ENCODE measurements at places on chromosomes 2 and 18.

DNA sequence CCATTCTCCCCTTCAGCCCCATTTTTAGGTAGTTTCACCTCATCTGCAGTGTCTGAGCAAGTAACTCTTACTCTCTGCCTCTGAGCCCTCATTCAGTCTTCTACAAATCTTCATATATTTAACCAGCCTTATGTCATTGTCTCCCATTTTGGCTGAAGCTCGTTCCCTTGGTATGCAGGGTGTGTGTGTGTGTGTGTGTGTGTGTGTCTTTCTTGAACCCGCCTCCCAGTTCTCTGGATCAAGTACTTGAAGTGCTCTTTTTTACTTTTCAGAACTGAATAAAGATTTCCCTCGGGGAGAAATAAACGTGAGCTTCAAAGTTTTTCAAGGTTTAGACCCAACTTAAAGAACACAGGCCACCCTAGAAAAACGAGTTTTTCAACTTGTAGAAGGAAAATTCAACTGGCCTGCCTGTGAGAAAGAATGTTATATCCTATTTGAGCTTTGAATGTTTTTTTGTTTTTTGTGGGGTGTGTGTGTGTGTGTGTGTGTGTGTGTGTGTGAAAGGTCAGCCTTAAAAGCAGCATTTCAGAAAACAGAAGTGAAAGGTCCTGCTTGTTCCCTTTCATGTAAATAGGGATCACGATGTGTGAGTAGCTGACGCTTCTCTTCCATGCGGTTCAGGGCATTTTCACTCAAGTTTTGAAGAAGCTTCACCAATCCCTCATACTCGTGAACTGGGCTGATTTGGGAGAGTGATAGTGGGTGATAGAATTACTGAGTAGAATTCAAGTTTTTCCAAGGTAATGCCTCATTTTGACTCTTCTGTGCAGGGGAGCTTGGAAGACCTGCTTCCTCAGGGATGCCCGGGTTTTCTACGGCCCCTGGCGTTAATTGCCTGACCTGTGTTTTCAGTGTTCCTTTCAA lies 50.6 kb upstream of the EML6 start:
- no peak for DNase-seq

DNA sequence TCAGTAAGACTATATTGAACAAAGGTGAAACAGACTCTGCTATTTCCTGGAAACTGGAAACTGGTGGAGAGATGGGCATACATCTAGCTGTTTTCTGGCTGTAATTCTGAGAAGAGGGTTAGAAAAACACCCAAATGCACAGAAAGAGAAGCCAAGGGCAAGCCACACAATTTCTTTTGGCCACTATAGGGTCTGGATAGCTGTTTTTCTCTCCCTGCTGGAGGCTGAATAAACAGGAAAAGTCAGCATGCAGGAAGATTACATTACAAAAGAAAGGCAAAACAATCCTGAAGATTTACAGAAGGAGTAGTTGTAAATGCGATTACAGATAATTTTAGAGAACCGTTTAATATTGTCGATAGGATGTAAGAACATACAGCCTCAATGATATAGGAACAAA lies 186.2 kb upstream of the REG3G start:
- DNase-seq = no peak

GRCh38 chr18:13370995-13371625 lies 152.6 kb downstream of the LDLRAD4 start:
- no peak for DNase-seq

- DNase-seq = no peak
Measured at GRCh38 chr18:63539904-63540510, 2.2 kb upstream of the SERPINB12 start.

- DNase-seq = no peak
Measured at GRCh38 chr2:86186431-86186830, 8.8 kb downstream of the IMMT start.

DNA sequence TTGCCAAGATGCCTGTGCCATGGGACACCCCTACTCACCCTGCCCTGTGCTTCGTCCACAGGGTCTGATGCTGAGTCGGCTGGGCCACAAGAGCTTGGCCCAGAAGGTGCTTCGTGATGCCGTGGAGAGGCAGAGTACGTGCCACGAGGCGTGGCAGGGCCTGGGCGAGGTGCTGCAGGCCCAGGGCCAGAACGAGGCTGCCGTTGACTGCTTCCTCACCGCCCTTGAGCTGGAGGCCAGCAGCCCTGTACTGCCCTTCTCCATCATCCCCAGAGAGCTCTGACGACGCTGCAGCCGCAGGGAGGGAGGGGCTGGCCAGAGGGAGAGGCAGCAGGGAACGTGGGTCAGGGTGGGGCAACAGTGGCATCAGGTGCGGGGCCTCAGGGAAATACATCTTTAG lies 81.5 kb downstream of the STPG4 start:
- DNase-seq = no peak

DNA sequence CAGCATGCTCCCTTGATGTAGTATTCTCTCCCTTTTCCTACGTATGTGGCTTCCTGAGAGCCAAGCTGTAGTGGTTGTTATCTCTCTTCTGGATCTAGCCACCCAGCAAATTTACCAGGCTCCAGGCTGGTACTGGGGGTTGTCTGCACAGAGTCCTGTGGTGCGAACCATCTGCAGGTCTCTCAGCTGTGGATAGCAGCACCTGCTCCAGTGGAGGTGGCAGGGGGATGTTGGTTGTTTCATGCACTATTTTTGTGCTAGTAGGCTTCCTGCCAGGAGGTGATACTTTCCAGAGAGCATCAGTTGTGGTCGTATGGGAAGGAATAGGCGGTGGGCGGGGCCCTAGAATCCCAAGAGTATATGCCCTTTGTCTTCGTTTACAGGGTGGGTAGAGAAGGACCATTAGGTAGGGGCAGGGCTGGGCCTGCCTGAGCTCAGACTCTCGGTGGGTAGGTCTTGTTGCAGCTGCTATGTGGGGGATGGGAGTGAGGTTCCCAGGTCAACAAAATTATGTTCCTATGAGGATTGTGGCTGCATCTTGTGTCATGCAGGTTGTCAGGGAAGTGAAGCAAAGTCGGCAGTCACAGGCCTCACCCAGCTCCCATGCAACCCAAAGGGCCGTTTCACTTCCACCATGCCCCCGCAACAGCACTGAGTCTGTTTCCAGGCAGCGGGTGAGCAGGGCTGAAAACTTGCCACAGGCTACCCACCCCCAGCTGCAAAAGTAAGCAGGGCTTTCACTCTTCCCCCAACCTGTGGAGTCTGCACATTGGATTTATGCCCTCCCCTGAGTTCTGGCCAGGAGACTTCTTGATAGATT lies 1139.5 kb downstream of the BCL11A start:
- peak; percentile 97 for DNase-seq

DNA sequence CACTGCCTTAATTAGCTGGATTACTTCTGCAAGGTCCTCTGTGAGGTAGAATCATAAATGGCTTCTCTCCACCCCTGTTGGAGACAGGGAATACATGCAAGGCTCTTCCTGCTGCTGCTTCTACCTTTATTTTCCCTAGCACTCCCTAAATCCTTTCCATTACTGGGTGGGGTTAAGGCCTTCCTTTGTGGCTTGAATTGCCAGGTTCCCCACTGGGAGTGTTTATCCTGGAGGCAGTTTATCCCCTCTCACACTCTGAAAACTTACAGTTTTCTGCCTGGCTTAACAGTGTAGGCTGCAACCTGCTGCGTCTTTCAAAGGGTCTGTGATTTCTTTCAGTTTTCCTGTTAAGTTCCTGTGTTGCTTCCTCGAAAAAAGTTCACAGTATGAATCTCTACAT lies 1062.3 kb upstream of the CRIM1 start:
- DNase-seq = no peak

DNA sequence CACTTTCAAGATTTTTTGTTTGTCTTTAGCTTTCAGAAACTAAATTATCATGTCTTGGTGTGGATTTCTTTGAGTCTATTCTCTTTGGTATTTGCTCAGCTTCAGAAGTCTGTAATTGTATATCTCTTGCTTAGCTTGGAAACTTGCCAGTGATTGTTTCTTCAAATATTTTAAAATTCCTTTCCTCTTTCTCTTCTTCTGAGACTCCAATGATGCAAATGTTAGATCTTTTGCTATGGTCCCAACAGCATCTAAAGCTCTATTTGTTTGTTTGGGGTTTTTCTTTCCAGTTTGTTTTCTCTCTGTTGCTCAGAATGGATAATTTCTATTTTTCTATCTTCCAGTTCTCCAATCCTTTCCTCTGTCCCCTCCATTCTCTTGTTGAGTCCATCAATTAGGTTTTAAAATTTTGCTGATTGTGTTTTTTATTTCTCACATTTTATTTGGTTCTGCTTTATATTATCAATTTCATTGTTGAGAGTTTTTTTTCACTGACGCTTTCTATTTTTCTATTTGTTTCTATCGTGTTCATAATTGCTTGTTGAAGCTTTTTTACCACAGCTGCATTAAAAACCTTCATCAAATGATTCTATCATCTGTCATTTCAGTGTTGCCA lies 81.5 kb upstream of the DAPL1 start:
- DNase-seq = no peak

GRCh38 chr2:229335330-229335729 lies 64.2 kb upstream of the PID1 start:
- DNase-seq = no peak

DNA sequence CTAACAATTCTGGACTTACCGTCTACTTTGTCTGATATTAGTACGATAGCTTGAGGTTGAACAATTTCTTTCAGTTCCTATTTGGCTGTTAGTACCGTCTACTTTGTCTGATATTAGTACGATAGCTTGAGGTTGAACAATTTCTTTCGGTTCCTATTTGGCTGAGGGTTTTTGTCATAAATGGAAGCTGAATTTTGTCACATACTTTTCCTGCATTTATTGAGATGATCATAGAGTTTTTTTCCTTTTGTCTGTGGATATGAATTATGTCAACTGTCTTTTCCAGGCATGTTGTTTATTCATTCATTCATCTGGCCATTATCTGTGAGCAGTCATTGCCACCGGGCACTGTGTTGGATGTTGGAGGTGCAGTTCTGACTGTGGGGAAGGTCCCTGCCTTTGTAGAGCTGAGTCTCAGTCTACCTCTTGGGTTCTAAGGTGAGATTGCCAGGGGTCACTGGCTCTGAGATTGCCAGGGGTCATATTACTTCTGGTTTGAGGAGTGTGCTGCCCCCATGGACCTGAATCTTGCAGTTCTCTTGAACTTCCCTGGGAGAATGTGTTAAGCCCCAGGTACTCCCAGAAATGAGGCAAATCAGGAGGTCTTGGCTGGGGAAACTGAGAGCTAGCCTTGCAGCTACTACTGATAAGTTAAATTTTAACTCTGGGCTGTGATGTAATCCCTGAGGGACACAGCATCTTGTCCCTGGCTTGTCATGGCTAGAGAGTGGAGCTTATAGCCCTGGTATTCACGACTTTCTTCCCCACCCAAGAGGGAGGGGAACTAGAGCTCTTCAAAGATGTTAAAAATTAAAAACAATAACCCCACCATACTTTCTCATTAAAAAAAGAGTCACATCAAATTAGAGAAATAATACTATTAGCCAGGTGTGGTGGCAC lies 89.1 kb upstream of the MBOAT2 start:
- no peak for DNase-seq

- no peak for DNase-seq
Measured at GRCh38 chr2:232872826-232873225, 2.8 kb downstream of the SNORC start.

DNA sequence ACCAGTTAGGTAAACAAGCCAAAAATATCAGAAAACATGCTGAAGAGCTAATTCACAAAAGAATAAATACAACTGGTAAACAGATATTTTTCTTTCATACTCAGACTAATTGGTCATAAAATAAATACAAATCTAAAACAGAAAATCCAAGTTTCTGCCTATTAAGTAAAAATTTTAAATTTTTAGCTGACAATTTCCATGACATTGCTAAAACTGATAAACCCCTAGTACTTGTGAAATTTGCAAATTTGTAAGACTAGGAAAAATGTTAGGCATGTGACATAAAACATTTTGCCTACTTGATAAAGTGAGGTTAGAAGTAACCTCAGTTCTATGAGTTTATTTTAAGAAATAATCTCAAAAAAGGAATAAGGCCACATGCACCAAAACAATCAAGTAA lies 356.1 kb downstream of the LRATD1 start:
- no peak for DNase-seq

- peak; percentile 40 for DNase-seq
Measured at GRCh38 chr18:58529714-58530354, 99.1 kb downstream of the ALPK2 start.

- DNase-seq = no peak
Measured at GRCh38 chr2:30691091-30691947, 115.9 kb downstream of the CAPN13 start.

- no peak for DNase-seq
Measured at GRCh38 chr2:140892911-140893637, 1237.7 kb downstream of the LRP1B start.

- DNase-seq = no peak
Measured at GRCh38 chr2:68879296-68879695, 8.1 kb upstream of the BMP10 start.

- peak; percentile 92 for DNase-seq
Measured at GRCh38 chr2:13616616-13617015, 899.9 kb downstream of the TRIB2 start.

DNA sequence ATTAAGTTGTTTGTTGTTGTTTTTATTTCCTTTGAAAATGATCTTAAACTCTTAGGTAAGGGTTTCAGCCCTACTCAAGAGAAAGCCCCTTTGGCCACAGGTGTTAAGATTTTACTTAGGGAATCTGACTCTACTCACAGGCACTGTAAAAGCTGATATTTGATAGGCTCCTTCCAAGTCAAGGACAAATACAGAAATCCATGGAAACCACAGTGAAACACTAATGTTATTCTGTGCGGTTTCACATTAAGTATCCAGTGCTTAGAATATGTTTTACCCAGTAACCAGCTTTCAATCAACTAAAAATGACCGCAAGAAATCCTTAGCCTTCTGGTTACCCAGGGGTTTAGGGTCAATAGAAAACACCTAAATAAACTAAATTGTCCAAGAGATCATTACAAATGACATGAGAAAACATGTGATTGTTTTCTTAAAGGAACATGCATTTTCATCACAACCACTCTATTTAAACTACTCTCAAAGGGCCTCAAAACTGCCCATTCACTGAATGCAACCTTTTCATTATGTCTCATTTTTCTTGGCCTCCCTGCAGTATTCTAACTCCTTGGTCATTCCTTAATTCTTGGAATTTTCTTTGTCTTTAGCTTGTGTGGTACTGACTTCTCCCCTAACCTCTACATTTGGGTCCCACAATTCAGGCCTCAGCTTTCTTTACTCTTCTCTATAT lies 56.0 kb downstream of the CDH2 start:
- DNase-seq = no peak

GRCh38 chr2:35548171-35548570 lies 807.4 kb upstream of the CRIM1 start:
- DNase-seq = no peak

DNA sequence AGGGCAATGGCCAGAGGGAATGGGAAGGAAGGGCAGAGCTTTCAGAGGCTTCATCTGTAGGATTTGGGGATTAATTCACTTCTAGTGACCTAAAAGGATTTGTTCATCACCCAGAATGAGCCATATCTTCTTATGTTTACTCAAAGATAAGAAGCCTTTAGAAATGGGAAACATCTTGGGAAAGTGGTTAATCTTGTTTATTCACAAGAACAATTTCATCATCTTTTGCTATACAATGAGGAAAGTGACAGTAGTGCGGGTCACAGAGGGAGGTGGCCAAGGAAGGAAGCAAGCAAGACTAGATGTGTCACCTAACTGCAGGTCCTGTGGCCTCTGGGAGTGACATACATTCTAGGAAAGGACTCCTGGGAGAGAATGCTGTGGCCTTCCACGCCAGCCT lies 140.4 kb upstream of the ALPP start:
- no peak for DNase-seq

- DNase-seq = no peak
Measured at GRCh38 chr2:158378926-158379325, 77.6 kb downstream of the CCDC148 start.

GRCh38 chr18:63363951-63364350 lies 3.1 kb downstream of the KDSR start:
- DNase-seq = no peak

- peak; percentile 84 for DNase-seq
Measured at GRCh38 chr2:168244318-168244717, 3.1 kb downstream of the STK39 start.
